ENCODE measurements at places on chromosomes 6 and 20.

GRCh38 chr6:57069920-57070331 lies 20.1 kb upstream of the ZNF451 start:
- DNase-seq, result no peak

- no peak for DNase-seq
Measured at GRCh38 chr6:26105109-26105730, 18.0 kb downstream of the HFE start.

GRCh38 chr6:37202788-37203491 lies 33.0 kb downstream of the PIM1 start:
- DNase-seq, result no peak

DNA sequence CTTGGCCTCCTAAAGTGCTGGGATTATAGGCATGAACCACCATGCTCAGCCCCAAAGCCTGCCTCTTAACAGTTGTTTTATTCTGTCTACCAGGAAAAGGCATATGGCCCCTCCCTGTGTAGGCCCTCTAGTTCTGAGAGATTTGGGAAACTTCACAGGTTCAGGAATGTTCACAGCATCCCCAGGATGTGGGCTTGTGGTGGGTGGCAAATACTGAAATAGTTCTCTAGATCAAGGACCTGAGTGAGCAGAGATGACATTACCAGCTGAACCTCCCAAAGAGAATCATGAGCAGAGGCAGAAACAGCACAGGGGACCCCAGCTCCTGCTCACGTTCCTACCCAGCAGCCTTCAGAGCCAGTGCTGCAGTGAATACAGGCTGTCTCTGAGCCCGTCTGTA lies 99.6 kb downstream of the SSR1 start:
- no peak for DNase-seq

- no peak for DNase-seq
Measured at GRCh38 chr6:27502508-27503435, 29.9 kb upstream of the ZNF184 start.

DNA sequence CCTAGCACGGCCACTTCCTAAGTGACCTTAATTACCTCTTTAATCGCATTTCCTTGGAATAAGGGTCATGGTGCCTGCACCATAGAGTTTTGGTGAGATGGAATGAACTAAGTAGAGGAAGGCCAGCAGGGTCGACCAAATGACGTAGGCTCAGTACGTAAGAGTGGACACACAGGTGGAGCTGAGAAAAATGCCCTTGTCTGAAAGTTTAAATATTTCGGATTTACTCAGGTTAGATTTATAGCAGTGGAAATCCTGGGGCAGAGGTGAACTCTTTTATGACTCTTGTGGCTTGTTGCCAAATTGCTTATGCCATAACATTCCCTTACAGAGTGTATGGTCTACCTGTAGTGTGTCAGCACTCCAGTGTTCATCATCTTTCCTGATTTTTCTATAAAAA lies 23.6 kb upstream of the BTBD3 start:
- no peak for DNase-seq

Data from amniotic stem cell (primary cell).